Skin of body (tissue), 3 donors: ENCODE measurements at places on chromosomes 6 and 20.

DNA sequence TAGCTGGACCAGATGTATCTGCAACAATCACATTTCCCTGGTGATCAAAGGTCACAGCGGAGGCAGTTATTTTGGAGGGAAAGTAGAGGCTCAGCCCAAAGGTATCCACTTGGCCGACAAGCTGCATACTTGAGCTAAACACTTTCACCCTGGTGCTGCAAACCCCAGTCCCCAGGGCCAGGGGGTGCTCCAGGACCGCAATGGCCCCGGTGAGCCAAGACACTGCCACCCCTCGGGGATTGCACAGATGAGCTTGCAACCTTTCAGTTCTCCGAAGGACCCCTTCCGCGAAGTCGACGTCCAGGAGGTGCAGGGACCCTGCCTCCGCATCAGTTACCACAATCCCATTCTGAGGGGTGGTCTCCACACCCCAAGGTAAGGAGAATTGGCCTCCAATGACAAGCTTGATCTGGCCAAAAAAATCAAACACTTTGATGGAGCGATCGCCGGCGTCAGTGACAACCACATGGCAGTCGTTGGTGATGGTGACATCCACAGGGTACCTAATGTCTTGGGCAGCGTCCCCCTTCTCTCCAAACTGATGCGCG lies 823 bp downstream of the NHLRC1 start:
- no peak for DNase-seq

GRCh38 chr6:56381801-56382251 lies 134.4 kb upstream of the COL21A1 start:
- peak; percentile 29 for DNase-seq

GRCh38 chr6:156107624-156108101 lies 652.0 kb upstream of the NOX3 start:
- DNase-seq = no peak

DNA sequence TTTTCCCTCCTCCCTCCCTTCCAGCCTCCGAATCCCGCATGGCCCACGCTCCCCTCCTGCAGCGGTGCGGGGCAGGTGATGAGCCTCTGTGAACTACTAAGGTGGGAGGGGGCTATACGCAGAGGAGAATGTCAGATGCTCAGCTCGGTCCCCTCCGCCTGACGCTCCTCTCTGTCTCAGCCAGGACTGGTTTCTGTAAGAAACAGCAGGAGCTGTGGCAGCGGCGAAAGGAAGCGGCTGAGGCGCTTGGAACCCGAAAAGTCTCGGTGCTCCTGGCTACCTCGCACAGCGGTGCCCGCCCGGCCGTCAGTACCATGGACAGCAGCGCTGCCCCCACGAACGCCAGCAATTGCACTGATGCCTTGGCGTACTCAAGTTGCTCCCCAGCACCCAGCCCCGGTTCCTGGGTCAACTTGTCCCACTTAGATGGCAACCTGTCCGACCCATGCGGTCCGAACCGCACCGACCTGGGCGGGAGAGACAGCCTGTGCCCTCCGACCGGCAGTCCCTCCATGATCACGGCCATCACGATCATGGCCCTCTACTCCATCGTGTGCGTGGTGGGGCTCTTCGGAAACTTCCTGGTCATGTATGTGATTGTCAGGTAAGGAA lies at the start of gene OPRM1:
Gene OPRM1, plus strand, starts transcription at position 10 of the 612 bp plus-strand sequence. Its CDS starts 305 bp downstream, at position 315.
- no peak for DNase-seq
